ENCODE measurements at places on chromosomes 5 and 9. TPM values are rescaled to one million over a fixed set of nuclear protein-coding genes. Genes with fewer than 3 reads are reported as not detected.
A peak's percentile ranks its signal among the peaks of the same experiment; 100 is the strongest.

DNA sequence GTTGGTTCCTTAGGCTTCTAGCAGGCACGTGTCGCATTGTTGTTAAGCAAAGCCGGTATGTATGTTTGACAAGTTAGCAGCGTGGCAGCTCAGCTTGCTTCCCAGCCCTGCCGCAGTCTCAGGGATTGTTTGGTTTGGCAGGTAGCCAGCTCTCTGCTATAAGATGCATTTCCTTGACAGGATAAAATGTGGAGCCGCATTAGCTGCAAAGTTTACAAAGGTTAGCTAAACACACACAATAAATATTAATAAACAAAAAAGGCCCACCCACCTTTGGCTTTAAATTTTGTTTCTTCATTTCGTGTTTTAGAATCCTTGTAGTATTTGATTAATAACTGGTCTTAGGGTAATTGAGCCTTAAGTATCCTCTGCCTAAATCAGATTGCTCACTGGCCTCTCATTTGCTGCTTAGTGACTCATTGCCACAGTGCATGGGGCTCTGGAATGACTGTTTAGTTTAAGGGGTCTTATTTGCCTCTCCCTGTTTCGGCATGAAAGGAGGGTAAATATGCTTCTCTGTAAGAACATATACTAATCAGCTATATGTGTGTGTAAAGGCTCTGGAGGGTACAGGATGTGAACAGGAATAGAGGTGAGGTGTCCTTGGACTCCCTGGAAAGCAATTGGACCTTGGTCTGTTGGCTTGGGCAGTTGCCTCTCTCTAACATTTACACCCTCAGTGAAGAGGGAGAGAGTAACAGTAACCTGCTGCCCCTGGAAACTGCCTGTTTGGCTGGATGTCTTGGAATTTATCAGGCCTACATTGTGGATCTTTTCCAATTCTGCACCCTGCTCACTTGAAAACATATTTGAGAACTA is 122.0 kb downstream of the GDNF start:
- peak; percentile 9 for DNase-seq

DNA sequence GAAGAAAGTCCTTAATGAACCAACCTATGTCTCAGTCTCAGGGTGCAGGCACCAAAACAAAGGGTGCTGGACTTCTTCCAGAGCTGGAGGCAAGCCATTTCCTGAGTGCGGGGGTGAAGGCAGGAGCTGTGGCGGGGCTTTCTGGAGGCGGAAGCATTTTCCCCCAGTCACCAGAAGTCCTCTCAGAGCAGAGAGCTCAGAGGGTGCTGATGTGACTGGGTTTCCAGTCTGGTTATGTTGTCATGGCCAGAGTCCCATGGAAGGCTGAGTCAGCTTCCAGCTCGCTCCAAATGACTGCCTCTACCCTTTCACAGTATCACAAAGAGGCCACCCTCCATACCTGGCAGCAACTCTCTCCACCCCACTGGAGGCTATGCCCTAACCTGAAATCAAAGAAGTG is 86.0 kb downstream of the TRPC7 start:
- no peak for DNase-seq

DNA sequence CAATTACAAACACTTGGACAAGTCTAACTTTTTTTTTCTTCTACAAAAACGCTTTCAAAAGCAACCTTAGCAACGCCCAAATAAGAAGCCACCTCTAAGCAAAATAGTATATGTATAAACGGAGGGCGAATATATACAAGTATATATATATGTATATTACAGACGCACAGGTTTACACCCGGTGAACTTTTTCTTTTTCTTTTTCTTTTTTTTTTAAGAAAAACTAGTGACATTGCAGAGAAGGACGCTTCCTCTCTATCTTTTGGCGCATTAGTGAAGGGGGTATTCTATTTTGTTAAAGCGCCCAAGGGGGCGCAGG is 200 bp downstream of the NPR3 start:
- DNase-seq: no peak

GRCh38 chr5:129963359-129963758 is 59.1 kb downstream of the CHSY3 start:
- DNase-seq: no peak

DNA sequence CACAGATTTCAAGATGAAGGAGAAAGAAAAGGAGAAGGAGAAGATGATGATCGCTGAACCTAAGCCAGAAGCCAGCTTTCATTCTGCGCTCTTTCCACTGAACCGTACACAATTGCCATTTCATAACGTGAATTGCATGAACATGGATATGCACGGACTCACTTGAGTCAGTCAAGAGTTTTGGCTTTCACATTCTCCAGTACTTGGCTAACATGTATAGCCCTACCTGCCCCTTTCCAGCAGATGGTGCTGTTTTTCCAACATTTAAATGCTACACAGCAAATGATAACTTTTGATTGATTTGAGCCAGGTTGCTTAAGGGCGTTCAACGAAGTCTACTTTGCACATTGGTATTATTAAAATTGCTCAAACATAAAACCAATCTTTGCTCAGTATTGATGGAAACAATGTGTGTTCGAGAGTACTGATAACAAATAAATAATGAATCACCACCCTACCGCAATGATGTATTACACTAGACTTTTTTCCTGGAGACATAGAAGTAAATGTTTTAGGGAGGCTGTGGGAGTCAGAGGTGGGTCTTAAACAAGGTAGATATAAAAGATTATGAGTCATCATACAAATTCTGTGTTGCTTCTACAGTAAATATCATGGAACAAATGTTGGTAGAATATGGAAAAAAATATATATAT is 196.4 kb downstream of the TRPM3 start:
- DNase-seq: peak; percentile 29

The GADD45G gene
- total RNA-seq: 67.2 TPM

The SEMA4D gene
- total RNA-seq: 22.1 TPM

The CATSPER3 gene
- total RNA-seq: 0.69 TPM

Data from heart right ventricle (tissue), 16 donors.